ENCODE measurements at places on chromosomes 6 and 20. TPM values are rescaled to one million over a fixed set of nuclear protein-coding genes. Genes with fewer than 3 reads are reported as not detected.

DNA sequence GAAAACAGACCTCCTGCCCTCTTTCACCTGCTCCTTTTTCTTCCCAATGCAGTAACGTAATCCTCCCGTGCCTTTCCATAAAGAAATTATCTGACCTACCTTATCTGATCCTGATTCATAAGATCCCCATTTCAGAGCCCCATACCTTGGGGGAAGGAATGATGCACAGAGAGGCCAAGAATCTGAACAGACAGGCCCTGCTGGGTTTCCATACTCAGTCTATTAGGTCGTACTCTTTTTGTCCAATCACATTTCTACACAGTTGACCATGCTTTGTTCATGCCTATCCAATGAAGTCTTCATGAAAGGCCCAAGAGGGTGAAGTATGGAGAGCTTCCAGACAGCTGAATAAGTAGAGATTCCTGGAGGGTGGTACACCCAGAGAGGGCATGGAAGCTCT is 25.3 kb downstream of the SRPK1 start:
- no peak for DNase-seq

DNA sequence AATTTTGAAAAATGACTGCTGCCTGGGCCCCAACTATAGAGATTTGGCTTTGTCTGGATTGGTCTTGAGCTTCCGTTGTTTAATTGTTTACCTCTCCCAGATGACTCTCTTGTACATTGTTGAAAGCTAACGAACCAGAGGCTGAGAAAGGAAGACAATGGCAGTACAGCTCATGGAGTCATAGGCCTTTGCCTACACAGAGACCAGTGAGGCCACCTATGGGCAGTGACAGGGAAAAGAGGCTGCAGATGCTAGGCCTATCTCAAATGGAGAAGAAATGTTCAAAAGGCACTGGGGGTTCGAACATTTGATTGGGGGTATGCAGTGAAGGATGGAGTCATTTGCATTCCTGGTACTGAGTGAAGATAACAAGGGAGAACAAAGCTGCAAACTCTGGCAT is 29.1 kb downstream of the OPN5 start:
- no peak for DNase-seq

DNA sequence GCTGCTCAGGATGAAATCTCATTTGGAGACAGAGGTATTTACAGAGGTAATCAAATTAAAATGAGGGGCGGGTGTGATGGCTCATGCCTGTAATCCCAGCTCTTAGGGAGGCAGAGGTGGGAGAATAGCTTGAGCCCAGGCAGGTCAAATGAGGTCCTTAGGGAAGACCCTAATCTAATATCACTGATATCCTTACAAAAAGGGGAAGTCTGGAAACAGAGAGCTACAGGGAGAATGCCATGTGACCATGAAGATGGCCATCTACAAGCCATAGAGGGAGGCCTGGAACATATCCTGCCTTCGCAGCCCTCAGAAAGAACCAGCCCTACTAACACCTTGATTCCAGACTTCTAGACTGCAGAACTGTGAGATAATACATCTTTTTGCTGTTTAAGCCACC is 8.3 kb downstream of the MTCL3 start:
- no peak for DNase-seq

DNA sequence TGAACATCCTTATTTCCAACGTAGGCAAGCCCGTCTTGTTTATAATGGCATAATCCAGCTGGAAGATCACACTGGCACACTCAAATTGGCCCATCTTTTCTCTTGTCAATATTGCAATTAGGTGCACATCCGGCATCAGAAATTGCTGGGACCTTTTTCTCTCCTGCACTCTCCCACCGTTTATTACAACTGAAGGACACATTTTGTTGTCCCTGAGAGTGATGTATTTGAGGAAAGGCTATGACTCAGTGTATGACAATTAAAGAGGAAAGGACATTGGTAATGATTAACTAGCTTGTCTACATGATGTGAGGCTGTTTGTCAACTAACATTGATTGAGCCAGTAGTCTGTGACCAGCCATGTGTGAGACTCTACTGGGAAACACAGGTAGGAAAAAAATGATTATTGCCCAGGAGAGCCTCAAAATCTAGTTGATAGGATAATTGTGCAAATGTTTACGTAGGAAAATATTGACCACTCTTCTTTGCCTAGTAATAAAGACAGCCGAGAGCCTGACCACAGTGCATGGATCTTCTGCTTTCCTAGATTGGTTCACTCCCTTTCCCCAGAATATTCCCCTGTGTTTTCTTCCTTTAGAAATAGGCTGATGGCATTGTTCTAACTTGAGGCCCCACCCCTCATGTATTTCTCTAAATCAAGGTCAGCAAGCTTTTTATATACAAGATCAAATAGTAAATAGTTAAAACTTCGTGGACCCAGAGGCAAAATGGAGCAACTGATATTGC is 230.0 kb upstream of the BTBD3 start:
- DNase-seq = no peak

- DNase-seq = no peak
Observed at GRCh38 chr6:152360034-152360433, 277.1 kb downstream of the SYNE1 start.

DNA sequence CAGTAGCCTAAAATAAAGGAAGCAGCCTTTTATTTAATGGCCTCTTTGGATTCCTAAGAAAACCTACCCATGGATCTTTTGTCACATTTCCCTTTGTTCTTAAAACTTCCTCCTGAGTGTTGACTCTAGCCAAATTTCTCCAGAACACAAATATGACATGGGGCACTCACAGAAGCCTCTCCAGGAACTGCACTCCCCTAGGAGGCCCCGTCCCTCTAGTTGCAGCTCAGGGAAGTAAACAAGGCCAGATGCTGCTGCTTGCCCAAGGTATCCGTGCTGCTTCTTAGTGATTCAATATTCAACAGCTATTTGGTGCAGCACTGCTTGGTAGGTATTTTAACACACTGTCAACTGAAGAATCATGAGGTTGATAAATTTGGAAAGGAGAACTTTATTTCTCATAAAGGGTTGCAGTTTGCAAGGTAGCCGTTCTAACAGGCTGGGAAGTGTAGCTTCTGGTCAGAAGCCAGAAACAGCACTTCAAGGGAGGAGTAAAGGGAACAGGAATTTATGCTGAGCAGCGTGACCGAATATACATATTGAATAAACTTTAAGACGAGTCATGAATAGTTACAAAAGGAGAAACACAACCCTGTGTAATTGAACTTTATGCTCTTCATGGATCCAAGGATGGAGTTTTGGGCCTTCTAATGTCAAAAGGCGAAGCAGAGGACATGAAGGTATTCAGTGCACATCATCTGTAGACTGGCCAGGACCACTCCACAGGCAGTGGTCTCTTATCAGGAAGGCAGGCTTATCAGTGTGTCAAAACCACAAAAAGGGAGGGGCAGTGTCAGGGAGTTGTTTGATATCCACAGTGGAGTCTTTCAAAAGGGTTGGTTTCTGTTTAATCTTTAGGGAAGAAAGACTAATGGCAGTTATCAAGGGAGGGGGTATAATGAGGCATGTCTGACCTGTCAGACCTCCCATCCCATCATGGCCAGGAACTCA is 63.3 kb downstream of the CD24 start:
- no peak for DNase-seq

The BNIP5 gene
- polyA plus RNA-seq = 0.07 TPM

DNA sequence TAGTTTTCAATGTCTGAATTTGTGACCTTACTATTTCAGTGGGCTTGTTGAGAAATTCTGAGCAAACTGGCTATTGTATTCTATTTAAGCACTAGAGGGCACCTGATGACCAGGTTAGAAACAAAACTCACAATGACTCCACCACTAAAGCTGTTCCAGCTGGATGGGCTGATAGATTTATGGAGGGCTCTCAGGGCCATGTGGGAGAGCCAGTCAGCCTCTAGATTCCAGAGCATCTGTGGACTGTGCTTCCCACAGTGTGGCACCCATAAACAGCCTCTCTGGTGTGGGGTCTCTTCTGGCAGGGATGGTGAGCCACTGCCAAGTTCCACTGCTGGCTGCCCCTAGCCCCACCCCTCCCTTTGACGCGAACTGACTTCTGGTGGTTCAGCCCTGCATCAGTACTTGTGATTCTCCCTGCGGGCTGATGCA is 29.2 kb downstream of the C6orf58 start:
- peak; percentile 55 for DNase-seq

The LY86 gene
- 2.0 TPM for polyA plus RNA-seq

GRCh38 chr6:18264923-18265377 is 620 bp upstream of the DEK start:
- no peak for DNase-seq

- DNase-seq = no peak
Observed at GRCh38 chr6:45483501-45483900, 105.8 kb upstream of the SUPT3H start.

The BANF2 gene
- polyA plus RNA-seq = not detected

DNA sequence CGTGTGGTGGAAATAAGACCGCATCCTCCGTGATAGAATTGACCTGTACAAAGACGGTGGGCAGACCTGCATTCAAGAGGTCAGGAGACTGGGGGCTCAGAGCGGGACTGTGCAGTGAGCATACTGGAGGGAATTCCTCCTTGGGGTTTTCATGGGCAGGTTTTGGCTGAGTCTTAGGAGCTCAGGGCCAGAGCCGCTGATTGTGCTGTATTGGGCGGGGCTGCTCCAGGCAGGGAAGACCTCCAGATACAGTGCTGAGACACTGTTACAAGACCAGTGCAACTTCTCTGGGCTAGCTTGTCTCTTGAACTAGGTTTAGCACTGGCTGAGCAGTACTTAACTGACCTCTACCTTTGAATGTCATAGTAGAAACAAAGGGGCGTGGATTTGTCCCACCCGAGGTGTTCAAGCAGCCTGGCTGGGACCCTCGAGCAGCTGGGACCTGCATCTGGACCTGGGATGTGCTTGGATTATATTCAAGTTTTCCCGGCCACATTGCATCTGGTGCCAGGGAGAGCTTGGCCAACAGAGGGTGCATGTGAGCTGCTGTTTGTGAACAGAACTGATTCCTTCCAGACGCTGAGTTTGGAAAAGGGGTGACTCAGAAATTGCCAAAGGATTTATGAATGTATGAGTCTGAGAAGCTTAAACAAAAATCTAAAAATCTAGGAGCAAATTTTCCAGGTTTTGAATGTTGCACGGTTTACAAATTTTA is 33.4 kb upstream of the SLC22A1 start:
- peak; percentile 41 for DNase-seq

The EHMT2 gene
- polyA plus RNA-seq = 88.6 TPM

GRCh38 chr6:128397996-128398395 is 122.4 kb downstream of the PTPRK start:
- no peak for DNase-seq

The ZBTB9 gene
- 18.0 TPM for polyA plus RNA-seq

DNA sequence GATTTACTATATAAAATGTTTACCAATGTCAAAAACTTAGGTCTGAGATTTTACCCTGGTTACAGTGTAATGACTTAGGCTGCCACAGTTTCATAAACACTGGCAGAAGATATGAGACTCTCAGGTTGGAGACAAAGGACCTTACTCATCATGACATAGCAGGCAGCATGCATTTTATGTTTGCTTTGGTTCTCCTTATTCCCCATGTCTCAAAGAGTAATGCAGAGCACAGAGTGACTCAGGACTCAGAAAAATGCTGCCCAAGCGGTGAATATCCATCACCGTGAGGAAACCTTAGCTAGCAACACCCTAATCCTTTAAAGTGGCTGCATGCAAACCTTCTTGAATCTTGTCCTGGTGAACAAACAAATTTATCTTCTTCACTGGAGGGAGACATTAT is 112.1 kb upstream of the EYS start:
- DNase-seq = no peak

The TSPYL1 gene
- 103 TPM for polyA plus RNA-seq

The POM121L2 gene
- polyA plus RNA-seq = not detected

DNA sequence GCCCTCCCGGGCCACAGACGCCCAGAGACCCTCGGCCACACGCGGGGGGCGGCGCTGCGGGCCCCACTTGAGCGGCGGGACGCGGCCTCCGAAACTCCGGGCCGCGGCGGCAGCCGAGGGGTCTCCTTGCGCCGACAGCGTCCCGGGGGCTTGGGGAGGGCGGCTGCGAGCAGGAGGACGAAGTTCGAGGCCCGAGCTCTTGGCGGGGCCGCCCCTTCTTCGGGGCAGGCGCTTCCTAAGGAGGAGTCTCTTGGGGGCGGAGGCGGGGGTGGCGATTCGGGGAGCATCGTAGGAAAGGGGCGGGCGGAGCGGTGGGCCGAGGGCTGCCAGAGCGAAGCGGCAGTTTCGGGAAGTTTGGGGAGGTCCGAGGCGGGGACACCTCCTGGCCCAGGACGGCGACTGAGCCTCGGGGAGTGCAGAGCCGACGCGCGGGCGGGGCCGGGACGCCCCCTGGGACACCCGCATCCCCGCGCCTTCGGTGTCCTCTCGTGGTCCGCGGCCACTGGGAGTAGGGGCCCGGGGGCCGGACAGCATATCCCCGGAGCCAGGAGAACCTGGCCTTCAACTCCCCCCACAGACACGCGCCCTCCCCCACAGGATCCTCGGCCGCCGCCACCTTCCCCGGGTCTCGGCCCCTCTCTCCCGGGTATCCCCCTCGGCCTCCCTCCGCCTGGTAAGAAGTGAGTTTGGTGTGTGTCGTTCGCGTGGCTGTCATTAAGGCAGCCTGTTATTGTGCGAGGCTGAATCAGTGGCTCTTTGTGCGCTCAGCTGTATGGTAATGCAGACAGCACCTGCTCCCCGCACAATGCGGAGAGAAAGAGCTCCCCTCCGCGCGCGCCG is 613 bp upstream of the DLL1 start:
- no peak for DNase-seq

DNA sequence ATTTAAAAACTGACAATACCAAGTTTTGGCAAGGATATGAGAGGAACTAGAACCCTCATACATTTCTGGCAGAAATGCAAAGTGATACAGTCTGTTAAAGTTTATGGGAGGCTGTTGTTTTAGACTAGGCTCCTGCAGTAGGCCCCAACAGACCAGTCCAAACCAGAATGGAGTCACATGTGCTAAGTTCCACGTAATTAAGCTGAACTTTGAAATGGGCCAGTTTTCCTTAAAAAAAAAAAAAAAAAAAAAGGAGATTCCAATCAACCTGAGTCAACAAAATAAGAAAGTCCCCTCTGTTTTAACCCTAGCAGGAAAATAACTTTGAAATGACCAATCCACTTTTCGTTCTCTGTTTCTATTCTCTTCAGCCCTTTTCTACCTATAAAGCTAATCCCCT is 26.5 kb downstream of the IL17F start:
- no peak for DNase-seq

- no peak for DNase-seq
Observed at GRCh38 chr6:116459927-116460326, 1.2 kb upstream of the CALHM6 start.

Data from right renal pelvis (tissue), 4 donors.